ENCODE measurements at places on chromosomes 5 and 9.

- no peak for DNase-seq
Observed at GRCh38 chr5:76683816-76684731, 31.9 kb upstream of the F2R start.

GRCh38 chr5:94181895-94182294 is 436.5 kb downstream of the KIAA0825 start:
- DNase-seq: no peak

GRCh38 chr9:34675048-34675714 is 12.7 kb upstream of the CCL27 start:
- DNase-seq: peak; percentile 28

GRCh38 chr5:131848662-131849061 is 51.8 kb upstream of the FNIP1 start:
- DNase-seq: no peak

- peak; percentile 94 for DNase-seq
Observed at GRCh38 chr9:113620377-113621161, 157.0 kb downstream of the RGS3 start.

GRCh38 chr5:14003936-14004335 is 59.4 kb upstream of the DNAH5 start:
- DNase-seq: no peak

- peak; percentile 75 for DNase-seq
Observed at GRCh38 chr9:113511856-113512761, 48.6 kb downstream of the RGS3 start.

GRCh38 chr5:147906326-147907095 is at the start of gene C5orf46:
Gene C5orf46 (minus strand): TSS chr5:147906538. CDS start chr5:147906501, 37 bp downstream.
- DNase-seq: peak; percentile 66

- no peak for DNase-seq
Observed at GRCh38 chr5:178995341-178995690, 196 bp upstream of the GRM6 start.

DNA sequence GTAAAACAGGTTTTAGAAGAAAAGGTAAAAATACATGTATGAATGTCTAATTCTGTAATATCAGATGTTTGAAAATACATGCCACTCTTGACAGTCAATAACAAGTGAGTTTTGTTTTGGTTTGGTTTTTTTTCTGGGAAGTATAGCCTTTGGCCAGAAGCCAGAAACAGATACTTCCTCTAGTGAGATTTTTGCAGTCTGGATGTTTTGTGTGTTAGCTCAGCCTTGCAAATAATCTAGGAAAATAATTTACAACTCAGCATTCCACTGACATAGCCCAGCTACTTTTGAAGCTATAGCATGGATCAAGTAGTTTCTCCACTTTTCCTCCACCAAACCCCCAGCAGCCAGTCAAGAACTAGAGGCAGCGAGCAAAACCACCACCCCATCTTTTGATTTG is 56.7 kb downstream of the SLC1A1 start:
- no peak for DNase-seq

Measured in A172 (cell line).